Ovary (tissue), 10 donors: ENCODE measurements at places on chromosomes 1 and 21. TPM values are rescaled to one million over a fixed set of nuclear protein-coding genes. Genes with fewer than 3 reads are reported as not detected.

The CSF3R gene
- total RNA-seq = 4.6 TPM

The HLX gene
- total RNA-seq = 6.2 TPM

The KCNQ4 gene
- 1.6 TPM for total RNA-seq

The OR2T11 gene
- not detected for total RNA-seq

The DNM3 gene
- 6.5 TPM for total RNA-seq

The UQCRHL gene
- total RNA-seq = 1.4 TPM

The S100A8 gene
- 5.3 TPM for total RNA-seq

The BRDT gene
- total RNA-seq = not detected

The C8A gene
- total RNA-seq = not detected

The C1QC gene
- 136 TPM for total RNA-seq

The MORN1 gene
- total RNA-seq = 15.6 TPM

The FMOD gene
- 137 TPM for total RNA-seq

The PDC gene
- total RNA-seq = not detected

The NAV1 gene
- total RNA-seq = 6.2 TPM

The RNF223 gene
- not detected for total RNA-seq

The DRAXIN gene
- total RNA-seq = 0.05 TPM

The SPRR1A gene
- total RNA-seq = not detected

The SPRR3 gene
- not detected for total RNA-seq

The RNU1-2 gene
- under 0.01 TPM for total RNA-seq

The LRRN2 gene
- total RNA-seq = 5.5 TPM

The CACNA1S gene
- not detected for total RNA-seq

The CHIA gene
- not detected for total RNA-seq

The TXNDC12 gene
- total RNA-seq = 33.0 TPM

The NEGR1 gene
- 6.2 TPM for total RNA-seq

The LRRC53 gene
- total RNA-seq = not detected

The GREM2 gene
- 4.5 TPM for total RNA-seq

The LPGAT1 gene
- total RNA-seq = 32.0 TPM

The IFT25 gene
- 39.3 TPM for total RNA-seq

The ZYG11A gene
- total RNA-seq = not detected

The POLR3C gene
- 26.7 TPM for total RNA-seq

The GBP3 gene
- total RNA-seq = 13.5 TPM

The TYW3 gene
- 21.0 TPM for total RNA-seq

The TSEN15 gene
- total RNA-seq = 20.5 TPM

The COL8A2 gene
- 4.4 TPM for total RNA-seq

The GNPAT gene
- 34.5 TPM for total RNA-seq

The PLPPR4 gene
- total RNA-seq = 0.12 TPM

The ASCL5 gene
- not detected for total RNA-seq

The RGS1 gene
- 8.3 TPM for total RNA-seq

The GUCA2A gene
- total RNA-seq = not detected

The IVNS1ABP gene
- 63.0 TPM for total RNA-seq

The CDKN2C gene
- total RNA-seq = 17.4 TPM

The HHIPL2 gene
- total RNA-seq = 0.86 TPM

The AKT3 gene
- 166 TPM for total RNA-seq

The HORMAD1 gene
- total RNA-seq = not detected

The SASS6 gene
- 2.5 TPM for total RNA-seq

The SLFNL1 gene
- total RNA-seq = 1.0 TPM

The PADI3 gene
- not detected for total RNA-seq

The RUNX3 gene
- 0.23 TPM for total RNA-seq

The C1orf185 gene
- not detected for total RNA-seq

The TDRD5 gene
- total RNA-seq = 0.46 TPM

The CELA2B gene
- not detected for total RNA-seq

The TMEM82 gene
- not detected for total RNA-seq
